Activated CD4-positive, alpha-beta memory T cell treated with anti-CD3 and anti-CD28 coated beads for 36 hours (primary cell): ENCODE measurements at places on chromosomes 13 and 19. TPM values are rescaled to one million over a fixed set of nuclear protein-coding genes. Genes with fewer than 3 reads are reported as not detected.

The JUND gene
- total RNA-seq = 232 TPM

The ZNF229 gene
- 0.05 TPM for total RNA-seq

The PTH2 gene
- not detected for total RNA-seq

The AMER2 gene
- total RNA-seq = not detected

The ZNF223 gene
- total RNA-seq = 0.73 TPM

The TLE2 gene
- total RNA-seq = 9.9 TPM

The ZNF350 gene
- total RNA-seq = 6.9 TPM
